Daoy (cell line): ENCODE measurements at places on chromosomes 12 and 14. TPM values are rescaled to one million over a fixed set of nuclear protein-coding genes. Genes with fewer than 3 reads are reported as not detected.
A peak's percentile ranks its signal among the peaks of the same experiment; 100 is the strongest.

Gene ABCD2
- total RNA-seq, result 0.11 TPM in 1 of 2 replicates, not detected in the other

Gene GLIPR1L1
- total RNA-seq, result not detected in 2 replicates

Gene AMDHD1
- total RNA-seq, result 0.11 and 0.98 TPM in 2 replicates

Gene CPM
- total RNA-seq, result 4.2 and 27.0 TPM in 2 replicates

Gene EXOC3L4
- total RNA-seq, result 0.97 TPM in 1 of 2 replicates, not detected in the other

Gene KRT85
- total RNA-seq, result 0.80 TPM in 1 of 2 replicates, not detected in the other

Gene PTPRO
- 1.5 and 3.0 TPM in 2 replicates for total RNA-seq

Gene TAS2R20
- 0.74 TPM in 1 of 2 replicates, not detected in the other for total RNA-seq

Gene CFAP54
- total RNA-seq, result 0.51 and 0.80 TPM in 2 replicates

Gene CLEC9A
- not detected in 2 replicates for total RNA-seq

Gene MAGOHB
- 22.8 and 32.1 TPM in 2 replicates for total RNA-seq

Gene ETFBKMT
- total RNA-seq, result 1.0 and 1.4 TPM in 2 replicates

Gene MMP14
- total RNA-seq, result 158 and 176 TPM in 2 replicates

Gene TAS2R19
- total RNA-seq, result 9.0 TPM in 1 of 2 replicates, not detected in the other

DNA sequence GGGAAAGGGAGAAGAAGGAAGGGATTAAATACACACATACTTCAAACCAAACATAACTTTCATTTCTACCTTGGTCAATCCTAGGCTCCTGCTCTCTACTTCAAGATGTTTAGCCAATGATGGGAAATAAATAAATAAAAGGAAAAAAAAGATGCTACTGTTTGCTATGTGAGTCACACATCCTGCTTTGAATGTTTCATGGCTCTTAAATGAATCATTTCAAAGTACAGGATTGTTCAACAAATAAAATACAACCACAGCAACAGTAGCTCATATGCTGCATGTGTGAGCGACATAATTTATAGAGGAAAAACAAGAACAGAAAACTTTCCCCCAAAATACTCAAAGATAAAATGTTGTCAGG is 54.3 kb upstream of the NPFF start:
- DNase-seq, result peak; percentile 71

DNA sequence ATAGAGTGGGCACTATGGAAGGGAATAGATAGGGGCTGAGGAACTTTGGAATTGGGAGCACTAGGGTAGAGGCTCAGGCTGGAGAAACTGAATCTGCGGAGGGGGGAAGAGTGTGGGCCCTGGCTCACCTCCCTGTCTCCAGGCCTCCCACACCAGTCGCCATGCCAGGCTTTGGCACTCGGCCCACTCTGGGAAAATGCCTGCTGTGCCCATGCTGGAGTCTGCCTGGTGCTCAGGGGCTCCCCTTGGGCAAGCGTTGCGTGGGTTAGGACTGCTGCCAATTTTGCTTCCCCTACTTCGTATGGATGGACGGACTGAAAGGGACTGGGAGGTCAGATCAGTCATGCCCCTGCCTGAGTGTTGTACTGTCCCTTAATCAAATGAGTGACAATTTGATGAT is 34.6 kb upstream of the CISTR start:
- no peak for DNase-seq

GRCh38 chr14:88592031-88592430 is 29.2 kb downstream of the ZC3H14 start:
- no peak for DNase-seq

- no peak for DNase-seq
Measured at GRCh38 chr14:29462772-29463171, 464.9 kb downstream of the PRKD1 start.

- DNase-seq, result no peak
Measured at GRCh38 chr12:8584004-8584403, 28.7 kb downstream of the AICDA start.

DNA sequence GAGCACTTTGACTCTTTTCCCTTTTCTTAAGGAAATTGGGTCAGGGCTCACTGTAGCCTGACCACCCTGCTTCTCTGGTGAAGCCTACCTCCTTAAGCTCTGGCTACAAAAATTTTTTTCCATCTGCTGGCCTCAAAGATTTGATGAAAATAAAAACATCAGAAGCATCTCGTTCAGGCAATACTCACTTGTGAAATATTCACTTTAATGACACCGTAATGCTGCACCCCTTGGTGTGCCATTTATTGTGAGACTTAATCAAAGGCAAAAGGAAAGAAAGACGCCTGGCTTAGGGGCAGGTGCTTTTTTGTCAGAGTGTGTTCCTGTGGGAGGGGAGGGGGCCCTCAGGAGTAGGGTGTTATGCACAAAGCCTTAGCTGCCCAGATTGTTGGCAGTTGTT is 155.0 kb upstream of the TMPO start:
- no peak for DNase-seq

GRCh38 chr12:3838076-3838475 is 35.1 kb downstream of the PARP11 start:
- no peak for DNase-seq

DNA sequence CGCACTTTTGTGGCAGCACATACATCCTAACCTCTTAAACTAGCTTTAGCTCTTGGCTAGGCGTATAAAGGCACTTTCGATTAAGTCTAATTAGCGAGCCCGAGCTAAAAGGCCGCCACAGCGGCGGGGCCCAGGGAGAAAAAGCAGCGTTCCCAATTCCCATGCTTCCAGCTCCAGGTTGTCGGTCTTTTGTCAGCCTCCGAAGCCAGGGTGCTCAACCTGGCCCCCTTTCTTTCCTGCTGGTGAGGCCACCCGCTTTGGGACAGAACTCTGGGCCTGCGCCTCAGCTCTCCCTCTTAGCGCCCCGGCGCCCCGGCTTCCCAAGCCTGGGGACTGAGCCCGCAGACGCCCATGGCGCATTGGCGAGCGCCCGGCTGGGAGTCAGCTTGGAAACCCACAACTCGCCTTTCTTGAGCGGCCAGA is 33.3 kb upstream of the TBX5 start:
- no peak for DNase-seq

GRCh38 chr14:104979758-104980610 is 1.8 kb upstream of the AHNAK2 start:
- DNase-seq, result peak; percentile 67

GRCh38 chr12:117718559-117718958 is 250.2 kb downstream of the KSR2 start:
- DNase-seq, result no peak

- DNase-seq, result no peak
Measured at GRCh38 chr14:66092748-66093147, 393.4 kb upstream of the CCDC196 start.

GRCh38 chr12:97960741-97961608 is 498.4 kb downstream of the RMST start:
- DNase-seq, result no peak

- no peak for DNase-seq
Measured at GRCh38 chr14:38137005-38137404, 70.7 kb upstream of the SSTR1 start.

DNA sequence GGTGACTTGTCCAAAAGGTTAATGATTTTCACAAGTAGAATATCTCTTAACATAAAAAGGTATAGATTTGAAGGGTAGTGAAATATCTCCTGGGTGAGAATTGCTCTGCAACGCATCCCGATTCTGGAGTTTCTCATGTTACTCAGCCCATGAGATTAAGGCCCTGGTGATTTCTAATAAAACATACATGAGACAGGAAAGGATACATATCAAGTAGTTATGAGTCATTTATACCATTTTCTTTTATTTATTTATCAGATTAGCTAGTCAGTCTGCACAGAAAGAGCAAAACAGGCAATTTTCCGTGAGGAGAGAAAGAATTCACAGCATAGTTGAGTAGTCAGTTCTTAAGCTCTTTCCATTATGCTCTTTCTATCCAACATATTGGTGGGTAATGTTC is 535.6 kb upstream of the ATP2B1 start:
- no peak for DNase-seq

DNA sequence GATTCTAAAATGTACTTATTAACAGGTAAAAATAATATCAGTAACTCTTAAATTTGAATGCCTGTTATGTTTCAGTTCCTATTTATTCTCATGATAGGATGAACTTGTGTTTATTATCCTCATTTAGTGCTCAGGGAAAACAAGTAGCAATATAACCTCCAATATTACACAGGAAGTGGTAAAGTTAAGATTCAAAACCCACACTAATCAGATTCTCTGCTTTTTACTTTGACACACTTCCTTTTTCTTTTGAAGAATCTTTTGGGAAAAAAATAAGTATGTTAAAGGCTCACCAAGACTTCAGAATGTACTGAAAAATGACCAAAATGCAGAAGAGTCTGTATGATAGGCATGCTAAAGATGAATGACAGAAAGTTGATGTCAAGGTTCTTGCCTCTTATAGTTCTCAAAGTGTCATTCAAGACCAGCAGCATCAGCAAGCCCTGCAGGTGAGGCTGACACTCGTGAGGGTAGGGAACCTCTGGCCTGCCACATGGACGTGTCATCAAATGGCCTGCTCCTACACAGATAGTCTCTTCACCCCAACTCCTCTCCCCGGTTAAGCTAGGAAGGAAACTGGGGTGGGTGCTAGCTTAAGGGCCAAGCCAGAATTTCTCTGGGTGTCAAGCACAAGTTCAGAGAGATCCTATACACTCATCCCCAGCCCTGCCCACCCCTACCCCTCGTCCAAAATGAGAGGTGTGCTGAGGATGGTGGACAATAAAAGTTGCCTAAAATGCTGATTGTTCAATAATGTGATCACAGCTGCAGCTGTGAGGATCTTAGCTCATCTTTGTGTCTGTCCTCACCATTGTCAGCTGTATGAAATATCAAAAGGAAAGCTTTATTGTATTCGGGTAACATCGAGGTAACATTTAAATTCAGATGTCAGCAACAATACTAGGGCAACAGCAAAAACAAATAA is 6.3 kb downstream of the TBPL2 start:
- DNase-seq, result no peak

DNA sequence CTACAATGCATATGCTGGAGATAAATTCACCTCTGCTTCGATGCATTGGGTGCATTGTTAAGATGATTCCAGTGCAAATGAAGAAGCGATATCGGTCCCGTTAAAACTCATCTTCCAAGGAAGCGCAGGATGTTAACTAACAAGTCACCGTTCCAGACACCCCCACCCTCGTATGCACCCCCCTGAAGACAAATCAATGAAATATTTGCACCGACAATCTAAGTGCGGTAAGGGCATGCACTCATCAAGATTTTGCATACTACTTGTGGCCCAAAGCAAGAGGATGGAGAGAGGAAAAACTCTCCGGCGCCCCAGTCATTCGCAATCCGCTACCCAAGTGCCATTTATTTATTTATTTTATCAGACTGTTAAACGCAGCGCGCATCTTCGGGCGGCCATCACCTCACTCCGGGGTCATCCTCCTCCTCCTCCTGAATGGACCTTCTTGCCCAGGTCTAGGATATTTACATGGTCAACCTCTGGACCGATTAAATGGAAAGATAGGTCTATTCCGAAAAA is 1.2 kb downstream of the NOVA1 start:
- DNase-seq, result peak; percentile 9

DNA sequence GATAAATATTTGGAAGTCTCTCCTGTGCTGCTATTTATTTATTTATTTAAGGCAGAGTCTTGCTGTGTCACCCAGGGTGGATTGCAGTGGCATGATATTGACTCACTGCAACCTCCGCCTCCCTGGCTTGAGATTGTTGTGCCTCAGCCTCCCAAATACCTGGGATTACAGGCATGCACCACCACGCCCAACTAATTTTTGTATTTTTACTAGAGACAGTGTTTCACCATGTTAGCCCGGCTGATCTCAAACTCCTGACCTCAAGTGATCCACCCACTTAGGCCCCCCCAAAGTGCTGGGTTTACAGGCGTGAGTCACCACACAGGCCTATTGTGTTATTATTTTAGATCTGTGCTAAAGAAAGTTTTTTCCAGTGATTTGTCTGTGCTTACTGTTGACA is 225.2 kb downstream of the CCER1 start:
- no peak for DNase-seq

DNA sequence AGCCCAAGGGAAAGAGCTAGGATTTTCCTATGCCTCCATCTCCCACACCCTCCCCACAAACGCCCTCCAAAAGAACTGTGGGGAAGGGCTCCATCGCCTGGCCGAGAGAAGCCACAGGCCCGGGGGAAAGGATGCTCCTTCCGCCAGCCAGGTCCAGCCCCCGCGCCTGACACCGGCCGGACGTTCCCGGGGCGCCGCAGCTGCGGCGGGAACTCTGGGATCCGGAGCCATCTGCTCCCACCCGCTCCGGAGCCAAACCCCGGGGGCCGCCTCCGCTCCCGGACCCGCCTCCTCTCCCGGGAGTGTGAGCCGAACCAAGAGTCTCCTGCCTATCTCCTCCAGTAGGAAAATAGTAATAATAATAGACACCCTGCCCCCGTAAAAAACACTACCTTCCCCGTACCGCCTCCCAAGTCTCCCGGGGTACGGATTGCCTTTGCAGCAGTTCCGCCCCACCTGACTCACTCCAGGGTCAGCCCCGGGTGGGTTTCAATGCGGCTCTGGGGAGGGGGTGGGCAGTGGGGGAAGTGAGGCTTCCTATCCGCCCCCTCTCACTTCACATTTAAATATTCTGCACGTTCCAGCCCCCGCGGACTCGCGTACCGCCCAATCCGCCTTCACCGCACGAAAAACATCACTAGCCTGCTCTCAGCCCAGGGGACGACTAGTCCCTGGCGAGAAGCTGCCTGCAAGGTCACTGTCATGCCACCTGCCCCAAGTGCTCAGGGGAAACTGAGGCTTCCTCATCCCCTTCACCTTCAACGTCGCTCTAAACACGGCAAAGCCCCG is 2.4 kb downstream of the AGAP2 start:
- peak; percentile 72 for DNase-seq

DNA sequence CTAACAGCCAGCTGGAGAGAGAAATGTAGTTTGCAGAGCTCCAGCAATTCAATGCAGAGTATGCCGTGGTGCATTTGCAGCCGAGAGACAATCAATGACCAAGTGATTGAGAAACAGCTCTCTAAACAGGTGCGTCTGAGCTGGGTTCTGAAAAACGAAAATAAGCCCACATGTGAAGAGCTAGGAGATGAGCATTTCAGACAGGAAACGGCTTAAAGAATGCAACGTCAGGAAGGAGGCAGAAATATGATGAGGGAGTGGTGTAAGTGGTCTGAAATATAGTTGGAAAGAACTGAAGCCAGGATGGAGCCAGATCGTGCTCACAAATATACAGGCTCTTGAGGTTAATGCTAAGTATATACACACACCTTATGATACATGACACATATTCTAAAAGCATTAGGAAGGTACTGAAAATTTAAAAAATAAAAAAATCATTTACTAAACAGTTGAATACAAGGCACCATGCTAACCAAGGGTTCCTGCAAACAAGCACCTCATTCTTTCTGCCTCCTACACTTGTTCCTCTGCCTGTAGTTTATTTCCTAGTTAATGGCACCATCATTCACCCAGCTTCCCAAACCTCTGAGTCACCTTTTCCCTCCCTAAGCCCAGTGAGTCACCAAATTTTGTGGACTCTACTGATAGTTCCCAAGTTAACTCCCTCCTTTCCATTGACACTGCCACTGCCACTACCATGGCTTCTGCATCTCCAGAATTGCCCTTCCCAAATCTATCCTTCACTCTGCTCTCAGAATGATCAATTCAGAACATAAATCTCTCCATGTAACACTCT is 2.3 kb upstream of the GARIN2 start:
- peak; percentile 90 for DNase-seq

- DNase-seq, result peak; percentile 29
Measured at GRCh38 chr14:74207943-74208342, 31.3 kb upstream of the VSX2 start.
